Left kidney (tissue), 8 donors: ENCODE measurements at places on chromosomes 16 and 17. TPM values are rescaled to one million over a fixed set of nuclear protein-coding genes. Genes with fewer than 3 reads are reported as not detected.

The SRCAP gene
- 37.1 TPM for polyA plus RNA-seq

DNA sequence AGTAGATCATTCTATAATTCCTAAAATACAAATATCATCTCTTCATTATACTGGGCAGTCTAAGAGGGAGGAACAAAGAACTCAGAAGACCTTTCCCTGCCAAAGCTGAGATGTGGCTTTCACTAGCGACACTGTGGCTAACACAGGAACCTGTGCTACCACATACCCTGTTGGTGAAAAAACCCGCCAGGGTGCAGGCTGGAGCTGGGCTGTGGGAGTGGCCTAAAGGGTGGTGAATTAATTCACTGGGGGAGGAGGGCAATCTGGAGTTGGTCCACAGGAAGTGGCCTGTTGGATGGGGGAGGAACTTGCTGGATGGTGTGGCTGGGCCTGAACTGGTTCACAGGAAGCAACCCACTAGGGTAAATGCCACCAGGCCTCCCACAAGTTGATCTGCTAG, 7.4 kb downstream of the ZNF594 start:
- no peak for DNase-seq

- no peak for DNase-seq
Observed at GRCh38 chr16:85514295-85514597, 98.9 kb upstream of the GSE1 start.

DNA sequence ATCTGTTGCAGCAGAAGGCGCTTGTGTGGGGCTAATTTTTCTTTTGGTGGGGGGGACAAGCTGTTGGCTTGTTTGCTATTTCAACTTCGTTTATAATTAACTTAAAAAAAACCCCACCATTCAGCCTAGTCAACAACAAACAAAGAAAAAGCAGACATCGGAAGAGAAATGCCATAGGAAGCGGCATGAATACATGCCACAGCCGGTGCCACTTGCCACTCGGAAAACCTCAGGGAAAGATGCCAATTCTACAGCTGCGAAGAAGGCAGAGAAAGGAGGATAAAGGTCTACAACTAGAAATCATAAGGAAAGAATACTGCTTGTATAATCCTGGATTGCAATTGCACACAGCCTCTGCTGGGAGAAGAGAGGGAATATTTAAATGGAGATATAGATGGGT, 254.4 kb upstream of the PMFBP1 start:
- no peak for DNase-seq

- no peak for DNase-seq
Observed at GRCh38 chr16:17474037-17474436, 3.3 kb upstream of the XYLT1 start.

The CD300E gene
- 0.10 TPM for polyA plus RNA-seq

- peak; percentile 97 for DNase-seq
Observed at GRCh38 chr16:30658731-30659506, 688 bp downstream of the FBRS start.
